Liver (tissue), 10 donors: ENCODE measurements at places on chromosomes 7 and 10.

DNA sequence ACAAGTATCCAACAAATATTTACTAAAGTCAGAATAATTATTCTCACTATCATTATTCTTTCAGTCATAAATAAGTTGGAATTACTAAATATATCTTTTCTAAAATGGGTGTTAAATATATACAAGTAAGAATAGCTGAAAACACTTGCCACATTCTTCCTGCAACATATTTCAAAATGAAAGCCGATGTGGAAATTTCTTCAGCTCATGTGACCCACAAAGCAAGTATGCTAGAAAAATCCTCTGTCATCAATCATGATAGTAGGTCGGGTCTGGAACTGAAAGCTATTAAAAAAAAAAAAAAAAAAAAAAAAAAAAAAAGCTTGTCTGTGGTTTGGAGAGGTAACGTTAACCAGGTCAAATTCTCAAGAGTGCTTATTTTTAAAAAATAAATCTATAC, 344.7 kb downstream of the NEBL start:
- no peaks in the 10 kb centered on the region for H3K27me3 ChIP-seq
- no peaks in the 10 kb centered on the region for H3K4me1 ChIP-seq
- DNase-seq, result no peak
- no peak overlapping the region for H3K27ac ChIP-seq
- no peak overlapping the region for H3K4me3 ChIP-seq

- H3K36me3 ChIP-seq, result no peaks in the 10 kb centered on the region
- no peak overlapping the region for H3K27ac ChIP-seq
- H3K27me3 ChIP-seq, result no peaks in the 10 kb centered on the region
- H3K4me3 ChIP-seq, result no peak overlapping the region
- H3K4me1 ChIP-seq, result no peaks in the 10 kb centered on the region
- DNase-seq, result no peak
These were observed 9.8 kb downstream of the ALOX5 start for GRCh38 chr10:45383682-45384330.

- H3K27me3 ChIP-seq, result no peaks in the 10 kb centered on the region
- no peak overlapping the region for H3K27ac ChIP-seq
- no peaks in the 10 kb centered on the region for H3K4me1 ChIP-seq
- H3K36me3 ChIP-seq, result no peaks in the 10 kb centered on the region
- DNase-seq, result no peak
These were observed 272.7 kb downstream of the HDAC9 start for GRCh38 chr7:18768256-18768655.

GRCh38 chr10:9229702-9230244, 1175.3 kb downstream of the GATA3 start:
- no peak overlapping the region for H3K4me3 ChIP-seq
- no peaks in the 10 kb centered on the region for H3K4me1 ChIP-seq
- no peak overlapping the region for H3K27ac ChIP-seq
- H3K36me3 ChIP-seq, result no peaks in the 10 kb centered on the region
- peaks cover 13% of the 10 kb centered on the region for H3K27me3 ChIP-seq
